AG04449 (cell line): ENCODE measurements at places on chromosomes 3 and 15.
A peak's percentile ranks its signal among the peaks of the same experiment; 100 is the strongest.

DNA sequence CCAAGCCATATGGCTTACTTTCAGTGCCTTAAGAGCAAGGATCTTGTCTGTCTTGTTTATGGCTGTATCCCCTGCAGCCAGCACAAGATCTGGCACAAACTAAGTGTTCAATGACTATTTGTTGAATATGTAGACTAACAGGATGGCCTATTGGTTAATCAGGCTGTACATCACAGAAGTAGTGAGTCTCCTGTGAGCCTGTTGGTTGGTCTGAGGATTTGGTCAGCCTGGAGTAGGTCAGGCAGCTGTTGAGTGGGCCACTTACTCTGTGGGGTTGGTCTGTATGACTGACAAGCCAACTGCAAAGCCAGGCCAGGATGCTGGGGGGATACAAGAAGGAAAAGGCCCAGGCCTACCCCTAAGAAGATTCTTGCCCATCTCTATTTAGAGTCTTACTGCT, 33.4 kb upstream of the CILP start:
- DNase-seq: no peak

DNA sequence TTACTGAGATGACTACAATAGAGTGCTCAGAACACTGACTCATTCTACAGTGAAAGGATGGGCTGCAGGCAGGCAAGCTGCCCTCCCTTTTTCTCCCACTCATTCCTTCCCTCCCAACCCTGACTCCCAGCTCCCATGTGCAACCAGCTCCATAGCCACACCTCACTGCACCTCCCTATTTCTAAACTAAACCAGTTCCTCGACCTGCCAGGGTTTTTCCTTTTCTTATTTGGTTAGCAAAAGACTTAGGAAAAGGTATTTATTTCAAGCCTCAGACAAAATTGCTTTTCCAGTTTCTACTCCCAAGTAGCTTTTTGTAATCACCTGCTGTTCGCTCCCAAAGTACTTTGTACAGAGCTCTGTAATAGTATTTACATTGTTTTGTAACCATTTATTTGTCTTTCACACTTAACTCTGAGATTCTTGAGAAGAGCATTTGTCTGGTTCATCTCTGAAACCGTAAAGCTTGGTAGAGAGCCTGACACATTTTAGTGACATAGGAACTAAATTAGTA, 2.2 kb downstream of the AADAC start:
- peak; percentile 9 for DNase-seq

- DNase-seq: no peak
These were observed 35.0 kb downstream of the ARNT2 start for GRCh38 chr15:80439140-80439539.

DNA sequence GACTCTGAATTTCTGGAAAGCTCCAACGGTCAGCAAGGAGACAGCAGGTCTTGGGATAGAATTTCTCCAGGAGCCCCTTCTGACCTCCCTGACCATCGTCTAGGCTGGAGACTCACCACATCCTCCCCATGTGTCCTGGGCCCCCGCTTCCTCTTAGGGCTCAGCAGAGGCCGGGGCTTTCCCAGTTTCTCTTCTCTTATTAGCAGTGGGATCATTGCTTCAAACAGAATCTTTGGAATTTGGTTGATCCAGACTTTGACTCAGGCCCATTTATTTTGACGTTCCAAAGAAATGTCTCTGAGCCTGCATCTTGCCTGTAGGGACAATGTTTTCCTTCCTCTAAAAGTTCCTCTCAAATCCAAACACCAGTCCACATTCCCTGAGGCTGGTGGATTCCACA, 38.4 kb upstream of the SLC6A6 start:
- DNase-seq: no peak

DNA sequence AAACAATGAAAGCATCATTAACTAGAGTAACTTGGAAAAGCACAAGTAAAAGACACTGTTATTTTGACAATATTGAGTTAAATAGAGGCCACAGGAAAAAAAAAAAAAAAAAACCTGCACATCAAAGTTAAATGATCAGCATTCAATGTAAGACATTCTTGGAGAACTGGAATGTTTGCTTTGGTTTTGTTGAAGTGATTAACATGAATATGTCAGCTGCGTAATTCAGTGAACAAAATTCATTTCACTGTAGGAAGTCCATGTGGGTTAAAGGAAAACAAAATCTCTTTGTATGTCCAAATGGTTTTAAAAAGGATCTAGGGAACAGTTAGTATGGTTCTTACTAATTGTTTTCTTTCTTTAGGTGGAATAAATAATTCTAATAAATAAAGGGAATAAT, 252.8 kb upstream of the CNTN6 start:
- no peak for DNase-seq

GRCh38 chr15:100652116-100652515, 49.7 kb downstream of the ASB7 start:
- DNase-seq: no peak
